ENCODE measurements at places on chromosomes 1 and 21.
A peak's percentile ranks its signal among the peaks of the same experiment; 100 is the strongest.

DNA sequence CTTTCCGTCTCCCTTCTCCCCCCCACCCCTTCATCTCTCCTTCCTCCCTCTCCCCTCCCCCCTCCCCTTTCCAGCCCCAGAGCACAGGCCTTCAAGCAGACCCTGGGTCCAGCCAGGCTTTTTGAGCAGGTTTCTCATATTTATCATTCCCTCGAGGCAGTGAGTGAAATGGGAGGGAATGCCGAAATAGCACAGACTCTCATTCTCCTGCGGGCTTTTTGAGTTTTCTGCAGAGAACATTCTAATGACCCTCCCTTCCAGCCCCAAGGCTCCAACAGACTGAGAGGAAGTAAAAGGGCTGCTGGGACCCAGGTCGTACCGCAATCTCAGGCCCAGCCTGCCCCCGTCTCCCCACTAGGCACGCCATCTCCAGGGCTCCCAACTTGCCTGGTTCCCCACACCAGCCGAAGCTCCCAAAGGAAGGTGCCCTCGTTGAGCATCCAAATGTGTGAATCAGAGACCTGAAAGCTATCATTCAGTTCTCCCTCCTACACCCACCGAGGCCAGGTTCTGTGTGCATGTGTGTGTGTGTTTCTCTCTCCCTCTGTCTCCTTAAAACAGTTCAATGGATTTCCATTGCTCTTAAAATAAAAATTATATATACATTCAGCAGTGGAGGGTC is 22.3 kb downstream of the ACTA1 start:
- no peak for DNase-seq

GRCh38 chr1:111196213-111196612 is 4.2 kb downstream of the DENND2D start:
- DNase-seq, result no peak

GRCh38 chr1:39590546-39590945 is 14.0 kb upstream of the PABPC4 start:
- DNase-seq, result no peak

DNA sequence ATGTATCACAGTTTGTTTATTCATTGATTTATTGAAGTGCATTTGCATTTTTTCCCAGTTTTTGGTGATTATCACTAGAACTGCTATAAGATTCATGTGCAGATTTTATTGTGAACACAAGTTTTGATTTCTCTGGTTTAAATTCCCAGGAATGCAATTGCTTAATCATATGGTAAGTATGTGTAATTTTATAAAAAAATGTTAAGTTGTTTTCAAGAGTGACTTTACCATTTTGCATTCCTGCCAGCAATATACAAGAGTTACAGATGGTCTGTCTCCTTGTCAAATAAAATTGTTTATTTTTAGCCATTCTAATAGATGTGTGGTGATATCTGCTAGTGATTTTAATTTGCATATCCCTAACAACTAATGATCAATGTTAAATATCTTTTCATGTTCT is 127.3 kb upstream of the APP start:
- peak; percentile 7 for DNase-seq

DNA sequence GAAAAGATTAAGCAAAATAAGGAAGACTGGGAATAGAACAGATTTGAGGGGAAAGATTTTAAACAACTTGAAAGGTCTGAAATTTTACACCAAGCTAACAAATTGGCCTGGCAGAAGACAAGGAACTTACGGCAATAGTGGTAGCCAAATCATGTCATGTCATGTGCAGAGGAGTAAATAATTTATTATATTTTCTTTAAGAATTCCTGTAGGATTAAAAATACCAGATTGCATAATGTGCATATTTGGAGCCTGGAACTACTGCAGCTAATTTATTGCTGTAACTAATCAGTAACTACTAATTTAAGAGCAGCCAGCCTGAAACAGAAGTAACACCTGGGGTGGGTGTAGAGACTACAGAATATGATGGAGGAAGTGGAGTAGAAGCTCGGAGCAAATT is 334.3 kb downstream of the TGFB2 start:
- DNase-seq, result peak; percentile 65

All from fibroblast of skin of right quadriceps (primary cell).